ENCODE measurements at places on chromosomes 2 and 18. TPM values are rescaled to one million over a fixed set of nuclear protein-coding genes. Genes with fewer than 3 reads are reported as not detected.

GRCh38 chr2:48415836-48416515 is 114.0 kb upstream of the STON1 start:
- DNase-seq, result no peak

- DNase-seq, result no peak
Measured at GRCh38 chr2:157267476-157267875, 10.0 kb downstream of the GALNT5 start.

GRCh38 chr2:132652474-132652873 is 17.5 kb downstream of the LYPD1 start:
- no peak for DNase-seq

DNA sequence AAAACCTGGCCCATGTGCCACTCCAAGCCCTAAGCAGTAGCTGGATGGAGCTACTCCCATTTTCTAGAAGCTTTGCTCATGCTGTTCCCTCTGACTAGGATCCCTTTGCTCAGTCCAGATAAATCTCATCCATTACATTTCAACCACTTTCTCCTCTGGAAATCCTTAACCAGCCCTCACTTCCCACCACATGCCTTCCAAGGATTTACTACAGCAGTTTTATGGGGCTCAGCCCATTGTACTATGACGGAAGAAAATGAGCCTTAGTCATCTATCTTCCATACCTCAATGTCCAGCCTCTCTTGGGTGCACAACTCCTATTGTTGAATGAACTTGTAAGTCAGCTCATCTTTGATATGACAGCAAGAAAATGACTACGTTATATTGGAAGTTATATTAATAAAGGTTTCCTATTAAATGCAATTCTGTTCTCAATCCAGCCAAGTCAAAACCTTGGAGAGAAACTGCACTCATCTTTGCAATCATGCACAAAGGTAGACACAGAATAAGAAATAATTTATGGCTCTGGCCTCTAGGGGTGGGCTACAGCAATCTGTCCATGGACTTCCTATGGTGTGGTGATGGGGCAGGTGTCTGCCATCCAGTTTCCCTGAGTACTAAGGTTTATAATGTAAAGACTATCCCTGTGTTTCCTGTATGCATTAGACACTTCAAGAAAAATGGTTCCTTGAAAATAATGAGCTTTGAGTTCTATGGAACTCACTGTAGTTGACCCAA is 3.4 kb downstream of the B4GALT6 start:
- DNase-seq, result peak; percentile 18

- peak; percentile 66 for DNase-seq
Measured at GRCh38 chr18:58225101-58225500, 181.1 kb downstream of the NEDD4L start.

GRCh38 chr2:144694456-144694855 is 174.5 kb upstream of the ZEB2 start:
- peak; percentile 82 for DNase-seq

AMMECR1L gene
- 32.5 TPM for total RNA-seq
